ENCODE measurements at places on chromosomes 7 and 10.

DNA sequence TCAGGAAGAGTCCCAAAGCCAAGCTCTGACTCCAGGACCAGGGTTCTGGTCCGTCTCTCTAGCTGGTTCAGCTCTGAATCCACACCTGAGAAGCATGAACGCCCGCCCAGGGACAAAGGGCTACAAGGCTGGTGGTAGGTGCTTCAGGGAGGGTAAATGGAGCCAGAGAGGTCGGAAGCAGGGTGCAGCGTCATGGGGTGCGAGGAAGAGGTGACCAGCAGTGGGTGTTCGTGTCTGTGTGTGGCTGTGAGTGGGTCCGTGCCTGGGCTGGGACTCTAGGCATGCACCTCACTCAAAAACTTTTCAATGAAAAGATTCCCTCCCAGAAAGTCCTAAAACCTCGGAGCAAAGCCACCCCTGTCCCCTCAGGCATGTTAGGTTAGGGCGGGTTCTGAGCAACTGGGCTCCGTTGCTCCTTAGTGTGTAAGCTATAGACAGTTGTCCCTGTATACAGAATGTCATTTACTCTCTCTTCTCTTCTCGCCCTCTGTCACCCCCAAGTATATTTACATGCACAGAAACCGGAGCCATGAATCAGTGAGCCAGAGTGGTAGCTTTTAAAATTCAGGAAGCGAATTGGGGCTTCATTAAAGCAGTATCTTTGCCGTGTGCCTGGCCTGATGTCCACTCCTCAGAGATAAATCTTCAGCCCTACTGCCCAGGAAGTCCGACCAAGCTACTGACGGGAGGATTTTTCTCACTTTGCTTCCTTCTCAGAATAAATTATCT, 12.3 kb upstream of the GATA3 start:
- no peak for DNase-seq

- no peak for DNase-seq
Measured at GRCh38 chr7:135974667-135975066, 2.5 kb downstream of the MTPN start.

GRCh38 chr7:16919440-16919839, 37.7 kb upstream of the AGR3 start:
- no peak for DNase-seq

- no peak for DNase-seq
Measured at GRCh38 chr10:50152792-50153272, 85.1 kb downstream of the WASHC2A start.

GRCh38 chr10:17237915-17238444, 9.9 kb downstream of the VIM start:
- DNase-seq: peak; percentile 21

GRCh38 chr10:123906296-123906695, 14.7 kb upstream of the CPXM2 start:
- DNase-seq: no peak

- DNase-seq: no peak
Measured at GRCh38 chr7:137828456-137828855, 18.3 kb downstream of the DGKI start.

DNA sequence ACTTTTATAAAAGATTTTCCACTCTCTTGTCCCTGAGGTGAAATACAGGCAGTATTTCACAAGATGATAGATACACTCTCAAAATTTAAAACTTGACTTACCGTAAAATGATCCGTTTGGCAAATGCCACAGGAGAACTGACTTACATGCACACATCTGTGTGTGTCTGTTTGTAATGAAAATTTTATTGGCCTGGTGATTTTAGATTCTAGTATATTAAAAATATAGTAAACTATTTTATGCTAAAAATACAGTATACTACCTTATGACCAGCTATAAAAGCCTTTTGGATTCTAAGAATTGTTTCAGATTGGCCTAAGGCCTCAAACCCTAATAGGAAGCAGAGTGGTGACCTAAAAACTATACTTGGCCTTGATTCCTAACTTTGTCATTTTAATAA, 362.7 kb downstream of the IPMK start:
- DNase-seq: no peak

GRCh38 chr10:90087197-90088023, 386.0 kb downstream of the KIF20B start:
- DNase-seq: peak; percentile 11

DNA sequence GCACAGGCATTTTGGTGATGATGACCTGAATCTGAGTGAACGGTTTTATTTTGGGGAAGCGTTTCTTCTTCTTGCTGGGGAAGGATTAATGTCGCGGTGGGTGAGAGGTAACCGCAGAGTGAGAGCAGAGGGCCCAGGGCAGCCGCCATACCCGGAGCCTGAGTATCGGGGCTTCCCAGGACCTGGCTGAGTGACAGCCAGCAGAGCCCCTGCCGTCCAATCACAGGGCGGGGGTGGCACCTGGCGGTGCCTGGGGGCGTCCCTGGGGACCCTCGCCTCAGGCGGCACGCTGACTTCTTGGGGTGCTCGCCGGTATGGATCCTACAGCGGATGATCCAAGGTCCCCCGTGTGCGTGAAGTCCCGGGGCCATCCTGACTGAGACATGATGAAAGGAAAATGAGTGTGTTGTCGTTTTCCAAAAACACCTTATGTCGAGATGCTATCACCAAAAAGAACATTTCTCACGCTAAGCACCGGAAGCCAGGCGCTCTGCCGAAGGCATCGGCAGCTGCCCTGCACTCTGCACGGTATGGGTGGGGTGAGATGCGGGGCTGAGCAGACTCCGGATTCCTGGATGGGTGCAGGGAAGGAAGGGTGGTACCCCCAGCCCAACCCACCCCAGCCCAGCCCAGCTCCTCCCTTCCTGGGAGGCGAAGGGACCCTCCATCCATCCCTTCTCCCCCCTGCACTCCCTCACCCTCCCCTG, 227.9 kb upstream of the SHH start:
- DNase-seq: no peak

DNA sequence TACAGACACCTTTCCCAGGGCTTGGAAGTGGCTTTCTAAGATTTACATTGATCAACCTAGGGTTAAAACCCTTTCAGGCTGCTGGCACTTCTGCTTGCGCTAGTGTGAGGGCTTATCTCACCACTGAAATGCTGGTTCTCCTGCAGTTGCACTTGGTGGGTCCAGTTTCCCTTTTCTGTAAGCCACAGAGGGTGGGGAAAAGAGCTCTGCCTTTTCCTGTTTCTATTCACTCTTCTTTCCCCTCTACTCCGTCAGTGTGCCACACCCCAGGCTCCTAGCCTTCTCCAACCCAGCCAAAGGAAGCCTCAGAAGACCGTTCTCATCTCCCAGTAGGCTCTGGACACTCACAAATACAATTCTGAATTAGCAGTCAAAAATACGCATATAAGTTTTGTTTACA, 19.0 kb upstream of the CAPZA2 start:
- no peak for DNase-seq

- DNase-seq: peak; percentile 97
Measured at GRCh38 chr10:126972635-126973414, 67.6 kb downstream of the DOCK1 start.

DNA sequence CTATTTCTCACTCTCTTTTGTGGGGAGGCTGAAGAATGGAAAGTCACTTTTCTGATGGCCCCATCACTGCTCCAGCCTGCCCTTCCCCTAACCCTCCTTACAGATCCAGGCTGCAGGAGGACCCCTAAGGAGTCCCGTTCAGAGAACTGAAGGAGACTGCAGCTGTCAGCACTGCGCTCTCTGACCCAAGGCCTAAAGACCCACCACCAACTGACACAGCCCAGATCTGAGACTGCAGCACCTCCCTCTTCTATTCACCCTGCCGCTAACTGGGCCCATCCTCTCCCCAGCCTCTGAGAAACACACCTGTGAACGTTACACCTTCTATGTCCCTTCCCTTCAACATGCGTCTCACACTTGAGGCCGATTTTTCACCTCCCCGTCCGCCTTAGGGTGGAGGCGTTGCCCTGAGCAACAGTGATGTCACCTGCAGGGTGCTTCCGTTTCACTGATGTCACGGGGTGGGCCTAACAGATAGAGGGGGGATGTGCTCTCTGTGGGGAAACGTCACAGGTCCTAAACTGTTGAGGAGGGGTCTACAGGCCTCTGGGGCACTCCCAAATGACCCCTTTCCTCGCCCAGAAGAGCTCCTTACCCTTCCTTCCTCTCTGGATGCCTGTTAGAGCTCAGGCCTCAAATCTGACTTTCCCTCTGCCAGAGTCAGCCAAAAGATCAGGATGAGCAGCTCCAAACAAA, 5.1 kb downstream of the ITPRIP start:
- DNase-seq: no peak
